ENCODE measurements at places on chromosomes 1 and 21. TPM values are rescaled to one million over a fixed set of nuclear protein-coding genes. Genes with fewer than 3 reads are reported as not detected.

The SYTL1 gene
- total RNA-seq, result 0.22 TPM

The FCGR1A gene
- total RNA-seq, result not detected

The TCHHL1 gene
- not detected for total RNA-seq

The CRP gene
- not detected for total RNA-seq

The CCDC185 gene
- total RNA-seq, result not detected

The MAP10 gene
- 2.9 TPM for total RNA-seq

The PTPRC gene
- total RNA-seq, result under 0.01 TPM

The CELA2A gene
- total RNA-seq, result not detected

The MAP3K21 gene
- total RNA-seq, result 0.39 TPM

The IL22RA1 gene
- total RNA-seq, result 0.11 TPM

The SLC30A10 gene
- total RNA-seq, result not detected

The LINGO4 gene
- not detected for total RNA-seq

The SLFNL1 gene
- total RNA-seq, result 0.43 TPM

The TMCC2 gene
- 0.78 TPM for total RNA-seq

The TTC22 gene
- total RNA-seq, result under 0.01 TPM

The TAS1R1 gene
- 0.43 TPM for total RNA-seq

The SERTAD4 gene
- not detected for total RNA-seq

The KRTAP26-1 gene
- not detected for total RNA-seq

The KIRREL1 gene
- 159 TPM for total RNA-seq

The HPDL gene
- 0.39 TPM for total RNA-seq

The CHRM3 gene
- total RNA-seq, result 0.13 TPM

The HES3 gene
- total RNA-seq, result not detected

The EPHA10 gene
- total RNA-seq, result not detected

The ADGRB2 gene
- total RNA-seq, result 4.4 TPM

The NMNAT1 gene
- total RNA-seq, result 13.9 TPM

The TMEM52 gene
- total RNA-seq, result not detected

The FNBP1L gene
- 16.4 TPM for total RNA-seq

The PLEKHM2 gene
- 88.3 TPM for total RNA-seq

The ERG gene
- 102 TPM for total RNA-seq

The IVL gene
- not detected for total RNA-seq

The NES gene
- total RNA-seq, result 0.26 TPM

The ZYG11A gene
- 0.22 TPM for total RNA-seq

The FLAD1 gene
- total RNA-seq, result 13.6 TPM

The MPL gene
- not detected for total RNA-seq

The FAM76A gene
- total RNA-seq, result 19.9 TPM

The CSF3R gene
- not detected for total RNA-seq

Data from articular chondrocyte of knee joint (primary cell).